ENCODE measurements at places on chromosomes 2 and 18. TPM values are rescaled to one million over a fixed set of nuclear protein-coding genes. Genes with fewer than 3 reads are reported as not detected.

UGT1A6 gene
- not detected for total RNA-seq

KIF1A gene
- total RNA-seq: not detected

GKN2 gene
- total RNA-seq: not detected

DSG1 gene
- not detected for total RNA-seq

SPP2 gene
- not detected for total RNA-seq

DNA sequence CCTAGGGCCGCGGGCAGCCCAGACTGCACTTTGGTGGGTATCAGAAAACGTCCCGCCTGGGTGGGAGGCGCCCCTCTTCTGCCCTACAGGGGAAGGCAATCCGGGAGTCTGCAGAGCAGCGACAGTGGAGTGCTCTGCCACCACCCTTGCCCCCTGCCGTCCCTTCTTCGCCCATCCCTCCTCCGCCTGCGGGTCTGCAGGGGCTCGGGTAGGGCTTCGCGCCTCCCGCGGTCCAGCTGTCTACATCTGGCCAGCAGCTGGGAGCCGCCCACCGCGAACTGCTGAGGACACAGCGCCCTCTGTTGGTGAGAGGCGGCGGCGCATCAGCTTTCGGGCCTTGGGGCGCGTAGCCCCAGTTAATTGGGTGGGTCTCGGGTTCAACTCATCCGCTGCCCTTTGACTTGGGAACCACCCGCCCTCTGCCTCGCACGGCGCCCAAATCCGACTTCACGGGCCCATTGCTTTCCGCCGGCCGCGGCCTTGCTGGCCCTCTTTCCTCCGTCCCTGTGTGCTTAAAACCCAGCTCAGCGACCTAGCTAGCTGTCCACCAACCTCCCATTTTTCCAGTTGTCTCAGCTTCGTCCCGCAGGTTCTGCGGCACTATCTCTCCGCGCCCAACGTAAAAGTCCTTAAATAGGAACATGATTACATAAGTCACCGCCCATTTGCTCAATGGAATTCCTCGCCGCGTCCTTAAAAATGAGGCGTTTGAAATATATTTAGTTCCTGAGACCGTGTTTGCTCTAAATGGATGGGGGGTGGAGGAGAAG is 17.6 kb downstream of the WNT10A start:
- peak; percentile 87 for DNase-seq

GRCh38 chr2:47697000-47697601 is 85.8 kb upstream of the MSH6 start:
- DNase-seq: peak; percentile 55

DNA sequence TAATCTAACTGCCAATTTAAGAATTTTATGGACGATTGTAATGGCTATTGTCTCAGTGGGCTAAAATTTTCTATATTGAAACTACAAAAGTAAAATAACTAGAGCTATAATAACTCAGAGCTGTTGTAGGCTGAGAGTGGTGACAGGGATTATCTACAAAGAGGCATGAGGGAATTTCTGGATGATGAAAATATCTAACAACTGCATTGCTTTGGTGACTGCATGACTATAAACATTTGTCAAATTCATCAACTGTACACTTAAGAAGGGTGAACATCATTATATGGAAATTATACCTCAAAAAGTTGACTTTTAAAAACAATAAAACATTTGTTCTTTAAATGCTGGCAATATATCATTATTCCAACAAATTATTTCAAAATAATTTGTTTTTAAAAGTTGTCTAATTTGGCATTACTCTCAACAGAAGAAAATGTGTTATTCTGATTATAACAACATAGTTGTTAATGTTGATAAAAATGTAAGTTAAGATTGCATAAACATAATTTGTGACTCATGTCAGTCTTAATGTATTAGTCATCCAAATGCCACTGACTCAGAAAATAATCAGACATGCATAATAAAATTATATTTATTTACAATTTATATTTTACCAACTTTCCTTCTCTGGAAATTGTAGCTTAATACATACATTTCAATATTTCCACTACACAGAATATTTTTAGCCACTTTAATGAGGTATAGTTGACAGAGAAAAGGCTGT is 865.1 kb upstream of the VRK2 start:
- DNase-seq: no peak

- peak; percentile 62 for DNase-seq
Observed at GRCh38 chr18:70036771-70037347, 89.2 kb upstream of the CD226 start.

DNA sequence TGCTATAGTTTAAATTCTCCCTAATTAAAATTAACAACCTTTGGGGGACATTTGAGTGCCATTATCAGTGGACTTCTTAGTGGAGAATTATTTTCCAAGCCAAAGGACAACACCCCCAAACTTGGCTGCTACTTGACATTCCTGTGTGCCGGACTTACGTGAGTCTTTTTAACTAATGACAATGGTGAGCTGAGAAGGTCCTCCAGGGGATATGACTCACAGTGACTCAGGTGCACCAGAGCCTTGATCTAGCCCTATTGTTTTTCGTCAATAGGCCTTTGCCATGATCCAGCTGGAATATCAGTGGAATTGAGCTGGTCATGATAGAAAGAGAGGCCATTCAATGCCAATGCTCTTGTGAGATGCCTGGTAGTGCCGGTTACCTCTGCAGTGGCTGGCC is 118.1 kb upstream of the CXCR4 start:
- DNase-seq: no peak

- DNase-seq: no peak
Observed at GRCh38 chr2:134668821-134669220, 50.0 kb downstream of the TMEM163 start.

GRCh38 chr2:130975729-130976128 is 117.5 kb downstream of the FAM168B start:
- no peak for DNase-seq

GRCh38 chr2:97708048-97708380 is 5.4 kb upstream of the ZAP70 start:
- DNase-seq: no peak

DNA sequence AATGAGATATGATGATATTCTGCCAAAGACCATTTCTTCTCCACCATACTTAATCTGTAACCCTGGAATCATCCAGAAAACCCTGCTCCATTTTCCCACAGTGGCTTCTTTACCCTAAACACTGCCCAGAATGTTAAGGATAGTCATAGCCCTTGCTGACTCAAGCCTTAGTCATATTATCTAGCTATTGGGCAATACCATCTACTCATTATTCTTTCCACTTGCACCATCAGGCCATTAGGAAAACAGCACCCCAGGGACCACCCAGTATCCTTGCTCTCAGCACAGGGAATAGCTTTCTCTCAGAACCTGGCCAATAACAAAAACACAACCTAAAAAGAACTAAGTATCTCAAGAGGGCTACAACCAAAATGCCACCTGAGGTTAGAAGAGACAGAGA is 445.7 kb upstream of the SLC14A2 start:
- no peak for DNase-seq
